ENCODE measurements at places on chromosomes 7 and 10.

- DNase-seq = no peak
These were observed 116.0 kb upstream of the PCGF5 start for GRCh38 chr10:91104193-91105041.

- DNase-seq = no peak
These were observed 373.5 kb downstream of the GRID1 start for GRCh38 chr10:85993140-85993539.

GRCh38 chr7:49324707-49325106 is 400.4 kb downstream of the CDC14C start:
- no peak for DNase-seq

- DNase-seq = no peak
These were observed 3.8 kb upstream of the NRCAM start for GRCh38 chr7:108459922-108460551.

- DNase-seq = no peak
These were observed 49.9 kb downstream of the CDHR3 start for GRCh38 chr7:106012935-106013439.

GRCh38 chr10:35447693-35448407 is 111.5 kb downstream of the CCNY start:
- DNase-seq = no peak

GRCh38 chr7:149859369-149859768 is 14.4 kb upstream of the ATP6V0E2 start:
- peak; percentile 23 for DNase-seq

DNA sequence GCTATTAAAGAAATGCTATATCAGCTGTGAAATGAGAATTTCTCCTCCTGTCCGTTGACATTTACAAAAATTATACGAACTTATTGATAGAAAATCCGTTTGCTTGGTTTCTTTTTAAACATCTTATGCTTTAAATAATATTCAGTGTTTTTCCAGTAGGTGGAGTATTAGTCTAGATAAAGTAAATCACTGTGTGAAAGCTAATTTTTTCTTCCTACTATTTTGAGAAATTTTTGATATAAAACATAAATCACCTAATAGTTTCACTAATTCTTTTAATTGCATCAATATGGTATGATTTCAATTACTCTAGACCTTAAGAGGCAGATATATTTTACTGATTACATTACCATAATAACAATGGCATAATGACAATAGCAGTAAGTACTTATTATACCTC is 335.2 kb upstream of the C7orf33 start:
- DNase-seq = no peak

- no peak for DNase-seq
These were observed 1.3 kb upstream of the NMT2 start for GRCh38 chr10:15169555-15170401.

DNA sequence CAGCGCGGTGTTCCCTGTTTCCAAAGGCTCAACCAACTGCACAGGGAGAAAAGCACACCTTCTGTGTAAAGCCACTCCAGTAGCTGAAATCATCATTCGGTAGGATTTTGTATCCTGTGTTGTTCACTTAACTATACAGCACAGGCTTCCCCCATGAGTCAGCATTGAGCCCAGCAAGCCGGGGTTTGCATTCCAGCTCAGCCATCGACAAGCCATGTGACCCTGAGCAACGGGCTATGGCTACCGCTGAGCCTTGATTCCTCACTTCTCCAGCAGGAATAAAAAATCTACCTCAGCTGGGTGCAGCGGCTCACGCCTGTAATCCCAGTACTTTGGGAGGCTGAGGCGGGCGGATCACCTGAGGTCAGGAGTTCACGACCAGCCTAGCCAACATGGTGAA is 44.1 kb upstream of the ATP6V0A4 start:
- no peak for DNase-seq

DNA sequence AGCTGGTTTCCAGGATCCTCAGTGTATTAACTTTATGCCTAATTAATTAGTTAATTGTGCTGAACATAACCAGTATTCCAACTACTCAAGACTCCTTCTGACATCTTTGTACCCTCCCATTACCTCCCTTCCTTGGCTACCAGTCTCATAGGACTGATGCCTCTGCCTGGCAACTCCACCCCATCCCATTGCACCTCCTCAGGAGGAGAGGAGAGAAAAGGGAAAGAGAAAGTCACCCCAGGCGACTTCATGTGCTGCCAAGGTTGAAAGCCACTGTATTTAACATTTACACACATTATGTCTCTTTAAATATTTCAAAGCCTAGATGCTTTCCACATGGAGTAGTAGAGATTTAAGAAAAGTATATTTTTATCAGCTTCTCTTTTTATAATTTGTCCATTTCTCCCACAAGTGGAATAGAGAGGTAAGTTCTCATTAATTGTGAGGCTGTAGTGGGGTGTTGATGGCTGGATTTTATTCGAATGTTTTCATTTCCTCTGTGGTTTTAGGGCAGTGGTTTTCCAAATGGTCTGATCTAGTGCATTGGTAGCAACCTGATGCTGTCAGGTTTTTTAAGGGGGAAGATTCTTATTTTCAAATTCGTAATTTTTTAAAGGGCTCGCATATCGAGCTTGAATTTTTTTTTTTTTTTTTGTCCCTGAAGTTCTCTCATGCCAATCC is 148.0 kb downstream of the BICC1 start:
- DNase-seq = no peak

DNA sequence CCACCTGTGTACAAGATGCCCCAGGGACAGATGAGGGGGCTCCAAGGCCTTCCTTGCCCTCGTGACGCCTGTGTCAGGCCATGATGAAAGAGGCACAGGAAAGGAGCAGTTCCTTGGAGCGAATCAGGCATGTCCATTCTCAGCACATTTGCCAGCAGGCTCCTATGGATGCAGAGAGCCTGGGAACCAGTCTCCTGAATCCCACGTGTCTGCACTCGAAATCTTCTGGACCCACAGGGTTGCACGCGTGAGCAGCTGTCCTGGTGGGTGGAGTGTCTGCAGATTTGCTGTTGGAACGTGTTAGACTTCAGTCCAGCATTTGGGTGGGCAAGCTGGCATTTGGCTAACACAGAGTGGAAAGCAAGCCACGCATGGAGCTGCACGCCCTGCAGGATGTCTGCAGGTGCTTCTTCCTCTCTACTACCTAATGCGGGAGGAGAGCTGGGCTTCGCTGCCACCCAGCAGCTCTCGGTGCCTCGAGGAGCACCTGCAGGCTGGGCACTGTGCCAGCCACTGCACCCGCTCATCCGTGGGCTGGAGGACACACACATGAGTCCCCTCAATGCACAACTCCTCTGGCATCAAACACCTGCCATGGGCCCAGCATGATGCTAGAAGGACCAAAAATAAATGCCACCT is 140.7 kb downstream of the PAXIP1 start:
- DNase-seq = no peak

DNA sequence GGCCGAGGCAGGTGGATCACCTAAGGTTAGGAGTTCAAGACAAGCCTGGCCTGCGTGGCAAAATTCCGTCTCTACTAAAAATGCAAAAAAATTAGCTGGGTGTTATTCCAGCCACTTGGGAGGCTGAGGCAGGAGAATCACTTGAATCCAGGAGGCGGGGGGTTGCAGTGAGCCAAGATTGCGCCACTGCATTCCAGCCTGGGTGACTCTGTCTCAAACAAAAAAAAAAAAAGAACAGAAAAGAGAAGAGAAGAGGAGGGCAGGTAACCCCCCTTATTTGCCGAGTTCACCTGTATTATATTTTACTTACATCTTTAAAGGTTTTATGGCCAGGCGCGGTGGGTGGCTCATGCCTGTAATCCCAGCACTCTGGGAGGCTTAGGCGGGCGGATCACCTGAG is 91.7 kb downstream of the RNF216 start:
- DNase-seq = no peak

GRCh38 chr7:106215868-106216516 is 68.8 kb downstream of the NAMPT start:
- no peak for DNase-seq

- DNase-seq = peak; percentile 36
These were observed 105.7 kb downstream of the ST8SIA6 start for GRCh38 chr10:17348501-17349349.

DNA sequence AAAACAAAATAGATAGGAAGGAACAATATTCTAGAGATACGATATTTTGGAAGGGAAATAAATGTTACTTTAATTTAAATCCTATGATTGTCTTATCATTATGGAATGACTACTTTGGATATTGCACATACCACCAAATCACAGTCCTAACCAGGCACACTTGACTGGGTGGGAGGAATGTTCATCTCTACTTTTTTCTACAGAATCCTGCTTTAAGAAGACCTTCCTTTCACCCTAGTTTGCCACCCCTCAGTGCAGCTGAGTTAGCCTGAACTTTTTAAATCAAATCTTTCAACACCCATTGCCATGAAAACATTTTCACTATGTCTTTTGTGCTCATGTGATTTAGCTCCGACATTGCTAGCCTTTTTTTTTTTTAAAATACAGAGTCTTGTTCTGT is 38.1 kb downstream of the RELN start:
- DNase-seq = no peak

GRCh38 chr7:28069807-28070206 is 110.8 kb downstream of the JAZF1 start:
- DNase-seq = no peak

DNA sequence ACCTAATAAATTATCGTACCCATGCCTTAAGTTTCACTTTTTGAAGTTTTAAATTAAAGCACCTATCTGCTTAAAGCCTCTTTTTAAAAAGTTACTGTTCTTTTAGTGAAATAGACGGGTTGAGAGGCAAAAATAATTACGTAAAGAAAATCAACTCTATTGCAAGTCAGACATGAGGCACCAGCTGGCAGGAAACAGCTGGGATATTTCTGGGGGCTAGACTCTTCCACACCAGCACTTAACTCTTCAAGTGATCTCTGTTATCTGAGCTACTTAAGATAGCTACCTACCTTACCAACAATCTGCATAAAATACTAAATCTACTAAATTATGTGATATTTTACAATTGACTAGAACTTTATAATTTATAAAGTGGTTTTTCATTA is 35.8 kb downstream of the GBF1 start:
- DNase-seq = no peak

- no peak for DNase-seq
These were observed 1.7 kb downstream of the CACNA2D1 start for GRCh38 chr7:82441669-82442478.

GRCh38 chr10:123550675-123551096 is 115.5 kb upstream of the GPR26 start:
- no peak for DNase-seq

- DNase-seq = no peak
These were observed 45.7 kb downstream of the SKIDA1 start for GRCh38 chr10:21479570-21480315.

- DNase-seq = no peak
These were observed 354.6 kb downstream of the PHF14 start for GRCh38 chr7:11328309-11328708.

DNA sequence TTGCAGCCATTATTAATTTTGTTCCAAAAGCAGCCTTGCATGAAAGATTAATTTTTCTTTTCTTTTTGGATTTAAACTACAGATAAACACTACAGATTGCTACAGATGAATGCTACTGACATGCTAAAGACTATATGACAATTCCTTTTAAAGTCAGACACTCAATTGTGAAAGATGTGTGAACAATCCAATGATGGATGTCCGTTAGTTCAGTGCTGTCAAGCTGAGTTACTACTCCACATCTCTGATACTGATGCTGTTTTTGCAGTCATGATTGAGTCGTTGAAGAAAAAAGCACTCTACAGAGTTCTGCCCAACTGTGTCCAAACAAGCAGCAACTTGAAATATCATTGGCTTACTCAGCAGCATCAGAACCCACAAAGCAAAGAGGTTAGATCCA is 146.8 kb downstream of the OTUD1 start:
- DNase-seq = no peak

DNA sequence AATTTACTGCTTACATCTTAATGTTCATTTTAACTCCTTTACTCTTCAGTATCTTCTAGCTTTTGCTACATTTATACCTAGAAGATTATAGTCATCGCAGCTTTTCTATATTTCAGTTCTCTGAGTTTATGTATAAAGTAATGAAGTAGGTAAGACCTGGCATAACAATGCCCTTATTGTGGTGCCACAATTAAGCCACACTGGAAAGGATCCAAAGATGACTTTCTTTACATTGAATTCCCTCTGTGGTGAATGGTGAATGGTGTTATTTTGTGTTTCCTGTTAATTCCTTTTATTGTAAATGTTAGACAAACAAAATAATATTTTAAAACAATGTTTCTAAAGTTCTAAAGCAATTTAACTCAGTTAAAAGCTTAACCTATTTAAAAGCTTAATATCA is 36.2 kb downstream of the SEMA3D start:
- no peak for DNase-seq

DNA sequence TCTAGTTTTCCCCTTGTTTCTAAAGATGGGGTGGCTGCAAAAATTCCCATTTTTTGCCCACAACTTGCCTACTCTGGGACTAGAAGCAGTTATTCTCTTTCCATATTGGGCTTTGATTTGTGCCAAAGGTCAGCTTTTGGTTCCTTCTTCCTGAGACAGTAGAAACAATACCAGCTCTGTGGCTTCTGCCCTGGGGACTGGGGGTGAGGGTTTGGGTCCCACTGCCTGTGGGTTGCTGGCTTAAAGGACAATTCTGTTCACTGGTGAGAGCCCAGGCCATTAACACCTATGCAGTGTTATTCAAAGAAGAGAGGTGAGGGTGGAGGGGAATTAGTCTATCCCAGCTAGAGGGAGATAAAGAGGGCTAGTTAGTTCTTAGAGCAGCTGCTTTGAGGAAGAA is 171.5 kb downstream of the CPEB3 start:
- no peak for DNase-seq

DNA sequence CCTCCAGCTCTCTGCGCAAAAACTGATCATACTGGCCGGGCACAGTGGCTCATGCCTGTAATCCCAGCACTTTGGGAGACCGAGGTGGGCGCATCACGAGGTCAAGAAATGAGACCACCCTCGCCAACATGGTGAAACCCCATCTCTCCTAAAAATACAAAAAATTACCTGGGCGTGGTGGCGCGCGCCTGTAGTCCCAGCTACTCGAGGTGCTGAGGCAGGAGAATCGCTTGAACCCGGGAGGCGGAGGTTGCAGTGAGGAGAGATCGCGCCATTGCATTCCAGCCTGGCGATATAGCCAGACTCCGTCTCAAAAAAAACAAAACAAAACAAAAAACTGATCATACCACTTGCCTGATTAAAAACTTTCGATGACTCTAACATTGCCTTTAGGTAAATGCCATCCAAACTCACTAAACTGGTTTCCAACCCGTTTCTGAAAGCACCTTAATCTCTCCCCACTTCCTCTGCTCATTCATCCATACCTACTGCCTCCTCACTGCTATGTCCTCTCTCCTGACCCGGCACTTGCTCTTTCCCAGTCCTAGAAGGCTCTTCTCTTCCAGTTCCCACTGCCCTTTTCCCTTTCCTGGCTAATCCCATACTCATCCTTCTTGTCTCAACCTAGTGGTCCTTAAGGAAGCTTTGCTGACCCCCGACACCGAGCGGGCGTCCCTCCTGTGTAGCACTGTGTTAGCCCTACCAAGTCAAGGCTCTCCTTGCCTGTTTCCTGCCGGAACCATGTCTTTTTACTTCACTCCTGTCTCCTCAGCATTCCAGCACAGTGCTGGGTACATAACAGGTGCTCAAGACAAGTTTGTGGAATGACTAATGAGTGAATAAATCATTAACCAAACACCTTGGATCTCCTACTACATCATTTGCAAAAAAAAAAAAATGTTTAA is 686 bp upstream of the MIOS start:
- no peak for DNase-seq
